ENCODE measurements at places on chromosomes 11 and 22.

- no peak for DNase-seq
These were observed 4.0 kb upstream of the NEU3 start for GRCh38 chr11:74984730-74985129.

GRCh38 chr11:126733685-126734084, 266.9 kb downstream of the KIRREL3 start:
- DNase-seq: no peak

DNA sequence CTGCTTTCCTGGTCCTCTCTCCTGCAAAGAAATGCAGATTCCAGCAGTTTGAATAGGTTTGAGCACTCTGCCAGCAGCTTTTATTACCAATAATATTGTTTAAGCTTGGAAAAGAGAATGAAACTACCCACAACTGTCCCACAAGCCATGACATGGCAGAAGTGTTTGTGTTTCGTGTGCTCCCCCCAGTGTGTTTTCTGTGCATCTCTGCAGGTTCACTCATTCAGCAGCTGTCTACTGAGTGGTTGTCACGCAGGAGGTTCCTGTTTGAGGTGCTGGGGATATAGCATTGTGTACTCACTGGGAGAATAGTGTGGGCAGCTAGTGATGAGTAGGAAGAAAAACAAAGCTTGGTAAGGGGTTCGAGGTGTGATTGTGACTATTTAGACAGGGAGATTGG, 55.3 kb upstream of the SUSD2 start:
- DNase-seq: no peak

DNA sequence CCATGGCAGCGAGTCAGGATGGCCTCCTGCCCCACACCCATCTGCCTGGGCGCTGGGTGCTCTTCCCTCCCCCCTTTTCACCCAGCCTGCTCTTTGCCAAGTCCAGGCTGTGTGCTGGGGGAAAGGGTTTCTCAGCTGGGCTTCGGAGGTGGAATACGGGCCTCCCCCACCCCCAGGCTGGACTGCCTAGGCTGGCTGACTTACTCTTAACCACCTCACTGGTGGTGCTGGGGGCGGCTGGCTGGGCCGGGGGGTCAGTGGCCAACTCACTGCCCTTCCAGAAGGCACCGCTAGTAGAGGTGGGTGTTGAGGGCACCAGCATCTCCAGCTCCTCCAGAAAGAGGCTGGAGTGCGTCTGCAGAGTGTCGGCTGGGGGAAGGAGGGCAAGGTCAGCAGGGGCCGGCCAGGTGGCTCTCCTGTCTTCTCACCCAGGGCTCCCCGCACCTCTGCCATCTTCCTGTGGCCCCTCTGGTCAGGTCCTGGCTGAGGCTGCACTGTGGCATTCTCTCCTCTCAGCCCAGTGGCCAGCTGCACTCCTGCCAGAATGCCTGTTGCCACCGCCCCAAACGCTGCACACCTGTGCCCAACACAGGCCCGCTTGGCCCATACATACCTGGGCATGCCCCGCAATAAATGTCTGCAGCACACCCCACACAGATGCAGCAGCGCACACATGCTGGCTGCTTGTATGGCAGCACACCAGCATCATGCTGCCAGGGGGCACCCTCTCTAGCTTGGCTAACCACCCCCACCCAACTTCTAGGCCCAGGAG, 9.7 kb downstream of the PITPNM1 start:
- DNase-seq: no peak

DNA sequence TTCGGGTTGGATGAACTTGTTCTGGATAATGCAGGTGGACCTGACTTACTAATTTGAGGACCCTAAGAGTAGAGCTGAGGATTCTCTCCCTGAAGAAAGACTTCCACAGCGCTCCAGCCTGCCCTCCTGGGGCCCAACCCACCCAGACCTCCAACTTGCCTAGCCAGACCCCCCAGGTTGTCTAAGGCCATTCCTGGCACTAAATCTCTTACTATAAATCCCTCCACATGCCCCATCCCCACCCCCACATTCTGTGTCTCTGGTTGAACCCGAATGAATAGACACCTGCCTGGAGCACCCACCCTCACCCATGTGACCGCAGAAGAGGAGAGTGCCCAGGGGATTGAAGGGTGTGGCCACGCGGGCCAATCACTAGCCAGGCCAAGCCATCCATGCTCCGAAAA, 1480.0 kb downstream of the TBC1D22A start:
- no peak for DNase-seq

- no peak for DNase-seq
These were observed 2.5 kb upstream of the SSH3 start for GRCh38 chr11:67300756-67301312.
